ENCODE measurements at places on chromosomes 6 and 20. TPM values are rescaled to one million over a fixed set of nuclear protein-coding genes. Genes with fewer than 3 reads are reported as not detected.

Gene NCOA6
- 17.0 TPM for total RNA-seq

Gene TRIM31
- total RNA-seq, result 0.72 TPM

Gene SLC22A1
- 2.0 TPM for total RNA-seq

Gene RPRD1B
- 28.3 TPM for total RNA-seq

Gene SLC22A2
- total RNA-seq, result not detected

Gene TNFRSF6B
- 0.37 TPM for total RNA-seq

Gene GSTA2
- total RNA-seq, result not detected

Gene NEURL2
- total RNA-seq, result 0.99 TPM

Gene LY6G6C
- total RNA-seq, result 0.09 TPM

Gene RHAG
- not detected for total RNA-seq

Gene CLIC5
- total RNA-seq, result not detected

Gene ATAT1
- total RNA-seq, result 5.4 TPM

Gene TUBB1
- total RNA-seq, result 0.02 TPM

Gene RSPO4
- 0.03 TPM for total RNA-seq

Gene HLA-DRB5
- total RNA-seq, result not detected

Gene PACSIN1
- total RNA-seq, result 0.07 TPM

Gene HAO1
- total RNA-seq, result not detected

Gene MCHR2
- not detected for total RNA-seq

Gene SOX4
- total RNA-seq, result 7.9 TPM

Gene TBX18
- 18.9 TPM for total RNA-seq

Gene C20orf141
- 0.49 TPM for total RNA-seq

Gene PACRG
- not detected for total RNA-seq

Gene PRL
- not detected for total RNA-seq

Gene OR2B6
- not detected for total RNA-seq

Gene ENPP1
- total RNA-seq, result 1.0 TPM

Gene CD83
- total RNA-seq, result 1.7 TPM

Gene TMC2
- not detected for total RNA-seq

Gene IMPG1
- total RNA-seq, result not detected

Gene BACH2
- total RNA-seq, result 1.2 TPM

Gene EGFL8
- total RNA-seq, result 1.9 TPM

Gene HRH3
- not detected for total RNA-seq

Data from A549 treated with AZD2906 at 1 μM for 4 hours (cell line).